Inflammatory macrophage (primary cell): ENCODE measurements at places on chromosomes 5 and 9.

- no peak for DNase-seq
Measured at GRCh38 chr9:111842313-111842712, 47.6 kb upstream of the SHOC1 start.

DNA sequence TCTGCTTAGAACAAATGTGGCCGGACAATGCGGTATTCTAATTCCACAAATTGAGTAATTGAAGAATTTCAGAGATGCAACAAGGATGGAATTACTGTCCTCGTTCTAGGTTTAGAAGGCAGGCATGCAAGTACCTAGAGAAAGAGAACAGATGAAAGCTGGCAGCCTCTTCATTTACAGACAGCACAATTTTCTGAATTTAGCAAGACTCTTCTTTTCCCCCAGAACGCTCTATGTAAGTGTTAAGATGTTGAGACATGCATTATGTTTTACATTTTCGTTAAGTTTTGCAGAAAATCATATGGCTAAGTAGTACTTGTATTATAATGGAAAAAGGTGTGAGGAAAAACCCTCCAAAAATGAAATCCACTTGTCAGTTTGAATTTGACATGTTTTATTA, 259.5 kb upstream of the ARRDC3 start:
- DNase-seq = no peak

DNA sequence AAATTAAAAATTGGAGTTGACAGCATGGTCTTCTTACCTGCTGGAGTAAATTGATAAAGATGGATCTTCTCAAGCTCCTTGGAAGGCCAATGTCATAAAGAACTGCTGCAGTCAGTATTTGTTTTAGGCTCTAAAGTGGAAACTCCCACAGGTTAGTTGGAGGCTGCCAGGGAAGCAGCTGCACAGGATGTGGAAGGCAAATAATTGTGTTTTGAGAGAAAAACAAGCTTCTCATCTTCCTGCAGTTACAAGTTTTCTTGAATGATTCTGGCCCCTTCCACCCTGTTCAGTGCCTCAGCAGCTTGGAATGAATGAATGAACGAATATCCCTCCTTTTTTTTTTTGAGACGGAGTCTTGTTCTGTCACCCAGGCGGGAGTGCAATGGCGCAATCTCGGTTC, 13.9 kb downstream of the MROH2B start:
- no peak for DNase-seq

GRCh38 chr5:1732945-1733344, 66.7 kb downstream of the MRPL36 start:
- no peak for DNase-seq

- DNase-seq = no peak
Measured at GRCh38 chr5:149221731-149222342, 49.8 kb upstream of the AFAP1L1 start.

DNA sequence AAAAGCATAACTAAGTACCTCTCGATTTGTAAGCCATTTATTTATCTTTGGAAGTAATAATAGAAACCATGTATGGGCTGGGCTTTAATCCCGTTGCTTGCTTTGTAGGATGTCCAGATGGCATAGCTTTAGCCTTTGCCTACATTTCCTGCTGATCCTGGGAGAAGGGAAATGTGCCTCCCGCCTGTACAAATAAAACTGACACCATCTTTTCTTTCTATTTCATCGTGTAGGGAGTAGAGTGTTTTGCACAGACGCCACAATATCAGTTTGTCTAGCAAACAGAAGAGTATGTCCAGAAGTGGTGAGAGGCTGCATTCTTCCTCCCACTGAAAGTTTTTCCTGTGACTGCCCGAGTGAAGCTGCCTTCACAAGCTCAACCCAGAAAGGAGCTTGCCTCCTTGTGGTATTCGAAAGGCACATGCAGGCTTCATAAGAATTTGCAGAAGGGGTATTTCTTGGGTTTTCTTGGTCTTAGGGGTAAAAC, 24.7 kb upstream of the TJP2 start:
- DNase-seq = no peak

DNA sequence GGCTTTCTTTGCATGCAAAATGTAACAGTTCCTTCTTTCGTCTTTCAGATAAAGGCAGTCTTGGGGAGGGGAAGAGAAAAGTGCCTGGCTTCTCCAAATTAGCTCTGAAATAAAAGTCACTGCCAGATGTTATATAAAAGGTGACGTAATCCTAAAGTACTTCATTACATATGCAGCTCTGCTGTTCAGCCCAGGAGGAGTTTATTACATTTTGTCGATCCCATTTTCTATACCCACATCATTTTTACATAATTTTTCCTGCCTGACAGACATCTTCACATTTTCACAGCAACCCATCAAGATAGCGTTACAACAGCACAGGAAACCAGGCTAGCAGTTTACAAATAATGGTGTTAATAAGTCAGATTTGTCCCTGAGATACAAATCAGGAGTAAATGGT, 86.7 kb upstream of the SLC30A5 start:
- DNase-seq = no peak

DNA sequence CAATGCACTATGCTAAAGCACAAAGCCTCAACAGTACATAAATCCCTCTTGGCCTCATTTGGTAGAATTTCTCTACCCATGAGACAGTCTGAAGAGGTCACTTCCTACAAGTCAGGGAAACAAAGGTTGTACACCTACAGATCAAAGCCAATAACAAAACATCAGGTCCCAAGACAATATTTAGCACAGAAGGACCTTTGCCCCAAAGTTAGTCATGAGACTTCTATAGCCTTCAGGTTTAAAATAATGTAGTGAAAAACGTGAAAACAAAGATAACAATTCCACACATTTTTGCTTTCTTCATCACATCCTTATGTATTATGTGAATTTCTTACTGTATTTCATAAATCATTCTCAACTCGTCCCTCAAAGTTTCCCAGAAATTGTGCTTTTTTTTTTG, 15.8 kb downstream of the AFF4 start:
- DNase-seq = no peak

DNA sequence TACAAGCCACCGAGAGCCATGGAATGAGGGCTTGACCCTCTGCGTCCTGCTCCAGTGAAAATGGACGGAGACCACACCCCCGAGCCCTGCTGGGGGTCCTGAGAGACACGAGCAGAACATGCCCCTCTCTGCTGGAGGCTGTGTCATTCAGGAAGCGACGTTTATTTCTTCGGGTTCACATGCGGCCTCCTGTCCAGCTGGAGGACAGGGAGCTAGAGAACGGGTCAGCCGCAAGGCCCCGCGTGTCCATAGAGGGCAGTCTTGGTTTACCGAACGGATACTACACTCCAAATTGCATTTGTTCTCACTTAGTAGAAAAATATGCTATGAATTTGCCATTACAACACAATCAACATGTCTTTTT, 36.1 kb downstream of the MRPL36 start:
- peak; percentile 51 for DNase-seq

DNA sequence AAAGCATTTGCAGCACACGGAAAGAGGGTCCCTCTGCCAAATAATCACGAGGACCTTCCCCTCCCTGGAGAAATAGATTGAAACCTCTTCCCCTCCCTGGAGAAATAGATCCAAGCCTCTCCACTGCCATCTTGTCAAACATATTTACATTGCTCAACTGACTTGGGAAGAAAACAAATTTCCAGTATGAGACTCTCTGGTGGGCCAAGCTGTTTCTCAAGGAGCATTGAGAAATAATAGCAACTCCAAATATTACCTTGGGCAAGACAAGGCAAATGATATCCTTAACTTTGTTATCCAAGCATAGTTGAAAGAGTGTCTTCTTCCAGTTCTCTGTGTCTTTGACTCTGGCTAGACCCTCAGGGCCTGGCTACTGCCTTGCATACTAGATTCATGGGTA, 45.2 kb upstream of the PALM2AKAP2 start:
- DNase-seq = no peak

GRCh38 chr5:57437976-57438805, 44.4 kb downstream of the ACTBL2 start:
- no peak for DNase-seq

DNA sequence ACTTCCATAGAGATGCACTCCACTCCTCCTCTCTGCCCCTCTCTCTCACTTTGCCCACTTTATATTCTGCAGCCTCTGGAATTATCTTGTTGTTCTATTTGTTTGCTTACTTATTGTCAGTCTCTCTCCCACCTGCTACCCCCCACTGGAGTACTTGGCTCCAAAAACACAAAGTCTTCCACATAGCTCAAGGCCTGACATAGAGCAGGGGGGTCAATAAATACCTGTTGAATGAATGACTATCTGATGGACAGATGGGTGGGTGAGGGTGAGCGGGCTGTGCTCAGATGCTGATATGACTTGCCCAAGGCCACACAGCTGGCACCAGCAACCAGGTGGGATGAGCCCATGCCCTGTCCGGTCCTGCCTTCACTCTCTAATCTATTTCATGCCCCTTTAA, 13.4 kb upstream of the UNC5A start:
- no peak for DNase-seq
